ENCODE measurements at places on chromosomes 2 and 18.

DNA sequence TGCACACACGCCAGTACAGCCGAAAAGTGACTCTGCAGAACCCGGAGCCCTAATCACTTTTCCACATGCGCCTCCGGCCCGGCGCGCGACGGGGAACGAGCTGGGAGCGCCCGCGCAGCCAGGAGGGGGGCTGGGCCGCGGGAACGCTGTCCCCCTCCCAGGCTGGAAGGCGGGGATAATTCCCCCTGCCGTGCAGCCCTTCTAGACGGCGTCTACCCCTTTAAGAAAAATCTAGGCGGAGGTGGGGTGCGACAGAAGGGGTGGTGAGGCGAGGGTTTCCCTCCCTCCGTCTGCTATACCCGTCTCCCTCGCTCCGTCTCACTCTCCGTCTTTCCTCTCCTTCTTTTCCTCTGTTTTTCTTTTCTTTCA, 2.4 kb downstream of the CYP26B1 start:
- peak; percentile 47 for DNase-seq

- DNase-seq, result no peak
These were observed 22.2 kb downstream of the FAM110C start for GRCh38 chr2:24107-24506.

GRCh38 chr2:29724282-29724681, 197.1 kb downstream of the ALK start:
- DNase-seq, result no peak

DNA sequence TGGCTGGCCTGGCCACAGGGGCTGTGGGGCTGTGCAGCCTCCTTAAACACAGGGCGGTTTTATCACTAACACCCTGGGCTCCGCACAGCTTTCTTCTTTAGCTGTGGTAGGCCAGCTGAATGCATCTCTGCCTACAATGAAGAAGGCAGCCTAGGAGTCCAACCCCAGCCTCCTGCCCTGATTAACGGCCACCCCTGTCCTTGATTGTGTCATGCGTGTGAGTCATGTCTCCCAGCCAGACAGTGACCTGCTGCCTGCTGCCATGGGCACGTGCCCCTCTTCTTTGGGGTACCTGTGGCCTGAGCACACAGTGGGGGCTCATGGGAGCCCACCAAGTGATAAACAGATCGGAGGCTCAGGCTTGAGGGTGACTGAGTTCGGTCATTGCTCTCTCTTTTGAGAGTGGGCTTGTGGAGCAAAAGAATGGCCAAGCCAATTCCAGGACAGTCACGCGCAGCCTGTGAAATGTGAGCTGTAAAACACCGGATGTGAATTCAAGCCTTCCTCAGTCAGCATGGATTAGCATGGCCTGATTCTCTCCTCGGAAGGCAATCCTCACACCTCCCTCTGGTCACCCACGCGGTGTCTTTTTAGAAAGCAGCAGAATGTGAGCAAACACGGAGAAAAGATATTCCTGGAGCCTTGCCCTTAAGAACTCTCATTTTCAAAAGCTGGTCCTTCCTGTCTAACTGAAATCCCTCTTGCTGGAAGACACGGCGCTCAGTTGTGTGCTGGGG, 144.1 kb downstream of the CELF4 start:
- DNase-seq, result no peak

DNA sequence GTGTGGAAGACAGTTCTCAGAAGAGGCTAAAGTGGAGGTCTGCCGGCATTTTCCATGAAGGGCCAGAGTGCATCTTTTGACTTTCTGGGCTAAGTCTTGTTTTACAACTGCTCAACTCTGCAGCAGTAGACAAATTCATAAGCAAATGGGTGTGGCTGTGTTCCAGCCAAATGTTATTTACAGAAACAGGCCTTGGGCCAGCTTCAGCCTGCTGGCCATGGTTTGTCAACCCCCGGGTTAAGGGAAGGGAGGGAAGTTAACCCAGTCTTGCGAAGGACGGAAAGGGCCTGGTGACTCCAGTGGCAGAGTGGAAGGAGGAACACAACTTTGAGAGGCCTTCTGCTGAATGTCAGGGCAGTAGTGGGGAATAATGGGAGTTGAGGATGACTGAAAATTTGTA, 34.3 kb upstream of the NCKAP5 start:
- no peak for DNase-seq

DNA sequence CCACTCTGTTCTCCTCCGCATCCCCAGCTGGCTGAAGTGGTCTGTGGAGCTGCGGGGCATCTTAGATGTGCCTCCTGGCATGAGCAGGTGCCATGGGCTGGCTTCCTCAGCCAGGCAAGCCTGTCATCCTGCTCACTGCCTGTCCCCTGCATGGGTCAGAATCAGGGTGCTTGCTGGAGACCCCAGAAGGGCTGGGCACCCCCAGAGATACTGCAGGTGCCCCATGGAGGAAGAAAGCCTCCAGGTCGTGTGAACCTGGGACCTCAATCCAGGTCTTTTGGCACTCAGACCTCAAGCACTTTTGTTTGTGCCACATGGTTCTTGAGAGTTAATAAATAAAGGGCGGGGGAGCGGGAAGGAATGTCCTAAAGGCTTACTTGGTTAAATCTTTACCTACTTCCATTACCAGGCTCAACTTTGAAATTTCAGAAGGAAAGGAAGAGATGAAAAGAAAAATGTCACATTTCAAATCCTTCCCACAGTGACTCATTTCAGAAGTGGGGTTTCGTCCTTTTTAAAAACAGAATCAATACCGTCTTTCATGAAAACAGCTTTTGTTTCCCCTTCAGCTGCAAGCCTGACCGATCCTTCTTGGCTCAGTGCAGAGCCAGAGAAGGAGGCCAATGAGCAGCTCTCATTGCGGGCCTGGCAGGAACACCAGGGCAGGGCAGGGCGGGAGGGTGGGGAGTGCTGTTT, 69.9 kb downstream of the RHOB start:
- peak; percentile 78 for DNase-seq

DNA sequence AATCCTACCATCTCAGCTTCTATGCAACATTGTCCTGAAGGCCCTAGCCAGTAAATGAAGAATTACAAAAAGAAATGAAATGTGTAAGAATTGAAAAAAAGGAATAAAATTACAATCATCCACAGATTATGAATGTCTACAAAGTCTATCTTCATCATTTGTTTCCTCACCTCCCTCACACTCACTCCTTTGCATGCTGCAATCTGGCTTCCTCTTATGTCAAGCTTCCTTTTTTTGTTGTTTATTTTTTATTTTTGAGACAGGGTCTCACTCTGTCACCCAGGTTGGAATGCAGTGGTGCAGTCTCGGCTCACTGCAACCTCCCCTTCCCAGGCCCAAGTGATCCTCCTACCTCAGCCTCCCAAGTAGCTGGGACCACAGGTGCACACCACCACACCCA, 129.0 kb downstream of the CABYR start:
- no peak for DNase-seq

DNA sequence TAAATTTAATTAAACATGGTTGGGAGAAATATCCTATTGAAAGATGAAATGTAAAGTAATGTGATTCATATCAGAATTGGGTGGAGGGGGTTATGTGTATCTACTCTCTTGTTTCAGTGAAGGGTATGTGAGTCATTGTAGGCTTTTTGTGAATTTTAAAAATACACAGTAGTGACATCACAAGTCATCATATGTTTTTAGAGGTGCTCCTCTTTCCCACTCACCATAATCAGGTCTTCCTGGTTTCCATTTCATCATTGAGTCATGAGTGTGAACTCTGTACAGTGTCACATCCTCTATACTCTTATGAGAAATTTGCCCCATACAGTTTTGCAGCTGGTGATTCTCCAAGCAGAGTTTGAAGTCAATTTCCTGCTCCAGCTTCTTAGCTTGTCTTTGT, 18.8 kb downstream of the FSIP2 start:
- DNase-seq, result no peak

GRCh38 chr2:59096973-59097372, 855.8 kb upstream of the FANCL start:
- no peak for DNase-seq

DNA sequence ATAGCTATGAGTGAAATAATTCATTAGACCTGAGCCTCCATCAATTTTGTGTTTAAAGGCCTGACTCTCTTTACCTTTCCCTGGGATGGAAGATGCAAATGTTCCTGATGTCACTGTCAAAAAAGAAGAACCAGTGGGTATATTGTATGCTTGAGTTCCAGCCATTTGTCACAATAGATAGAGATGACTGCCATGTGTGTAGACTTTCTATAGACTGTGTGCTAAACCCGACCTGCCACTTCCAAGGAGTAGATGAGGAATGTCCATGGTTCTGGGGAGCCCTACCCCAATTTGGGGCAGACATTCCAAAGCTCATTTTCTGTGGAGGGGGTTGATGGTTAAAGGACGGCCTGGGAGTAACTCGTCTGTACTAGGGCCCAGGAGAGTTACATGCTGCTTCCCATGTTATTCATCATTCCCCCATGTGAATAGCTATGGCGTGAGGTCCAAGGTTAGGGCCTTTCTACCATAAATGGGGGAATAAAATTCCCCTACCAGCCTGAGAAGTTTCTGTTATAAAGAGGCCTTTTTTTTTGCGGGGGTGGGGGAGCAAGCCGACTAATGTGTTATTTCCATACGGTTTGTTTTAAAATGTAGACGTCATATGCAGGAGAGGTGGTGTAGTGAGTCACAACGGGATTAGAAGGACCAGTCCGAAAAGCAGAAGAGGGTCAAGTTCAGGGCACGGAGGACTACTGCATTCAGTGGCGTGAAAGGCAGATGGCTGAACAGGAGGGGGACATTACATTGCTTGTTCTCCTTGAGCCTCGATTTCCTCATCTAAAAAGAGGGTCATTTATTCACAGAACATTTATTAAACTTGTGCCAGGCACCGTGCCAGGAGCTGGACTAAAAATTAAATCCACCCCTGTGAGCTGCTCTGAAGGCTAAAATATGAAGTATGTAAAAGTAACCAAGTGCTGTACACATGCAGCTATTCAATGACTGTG, 24.0 kb downstream of the IL1B start:
- no peak for DNase-seq

GRCh38 chr2:108324531-108325255, 36.0 kb downstream of the SULT1C2 start:
- DNase-seq, result no peak

GRCh38 chr2:48574353-48575287, 43.0 kb upstream of the GTF2A1L start:
- no peak for DNase-seq

DNA sequence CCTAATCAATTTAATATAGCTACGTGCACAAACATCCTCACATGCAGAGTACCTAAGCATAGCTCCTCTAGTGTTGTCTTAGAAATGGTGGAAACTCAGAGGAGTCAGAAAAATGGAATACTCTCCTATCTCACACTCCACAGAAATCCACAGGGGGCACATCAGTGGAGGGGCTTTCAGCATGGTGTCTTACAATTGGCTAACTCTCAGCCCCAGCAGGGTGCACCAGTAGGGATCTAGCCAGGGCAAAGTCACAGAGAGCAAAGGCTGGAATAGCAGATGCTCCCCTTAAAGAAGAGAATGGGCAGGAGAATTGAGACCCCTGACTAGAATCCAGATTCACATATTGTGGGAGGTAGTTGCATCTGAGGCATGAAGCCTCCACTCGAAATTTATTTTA, 135.7 kb downstream of the MAIP1 start:
- DNase-seq, result no peak

- peak; percentile 60 for DNase-seq
These were observed 208.1 kb downstream of the VAPA start for GRCh38 chr18:10121786-10122515.

DNA sequence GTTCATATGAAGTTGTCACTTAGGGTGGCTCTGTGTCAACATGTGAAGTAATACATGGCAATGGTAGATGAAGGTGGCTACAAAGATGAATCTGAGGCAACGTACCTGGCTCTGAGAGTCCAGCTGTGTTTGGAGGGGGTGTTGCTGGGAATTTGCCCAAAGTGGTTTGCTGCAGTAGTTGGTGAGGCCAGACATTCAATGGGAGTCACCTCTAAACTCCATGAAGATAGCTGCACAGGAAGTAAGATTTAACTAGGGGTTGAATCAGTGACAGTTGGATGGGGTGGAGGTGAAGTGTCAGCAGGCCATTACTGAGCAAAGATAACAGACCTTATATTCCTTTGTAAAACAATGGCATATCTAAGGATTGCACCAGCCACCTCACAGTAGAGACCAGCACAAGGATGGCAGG, 71.8 kb downstream of the NUP35 start:
- no peak for DNase-seq

DNA sequence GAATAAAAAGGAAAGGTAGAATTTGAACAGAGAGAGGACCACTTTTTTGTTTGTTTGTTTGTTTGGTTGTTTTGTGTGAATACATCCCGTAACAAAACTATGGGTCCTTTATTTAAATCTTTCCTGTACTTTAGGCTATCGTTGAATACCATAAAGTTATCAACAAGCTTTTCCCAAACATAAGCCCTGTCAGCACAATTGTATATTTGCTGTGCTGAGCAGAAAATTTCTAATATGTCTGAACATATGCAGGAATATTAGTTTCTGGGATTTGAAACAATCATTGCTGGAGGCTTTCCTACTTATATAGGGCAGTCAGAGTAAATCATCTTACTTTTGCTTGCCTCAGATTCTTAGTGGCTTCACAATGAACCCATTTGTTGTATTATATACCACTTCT, 536.4 kb downstream of the CNTNAP5 start:
- DNase-seq, result no peak

DNA sequence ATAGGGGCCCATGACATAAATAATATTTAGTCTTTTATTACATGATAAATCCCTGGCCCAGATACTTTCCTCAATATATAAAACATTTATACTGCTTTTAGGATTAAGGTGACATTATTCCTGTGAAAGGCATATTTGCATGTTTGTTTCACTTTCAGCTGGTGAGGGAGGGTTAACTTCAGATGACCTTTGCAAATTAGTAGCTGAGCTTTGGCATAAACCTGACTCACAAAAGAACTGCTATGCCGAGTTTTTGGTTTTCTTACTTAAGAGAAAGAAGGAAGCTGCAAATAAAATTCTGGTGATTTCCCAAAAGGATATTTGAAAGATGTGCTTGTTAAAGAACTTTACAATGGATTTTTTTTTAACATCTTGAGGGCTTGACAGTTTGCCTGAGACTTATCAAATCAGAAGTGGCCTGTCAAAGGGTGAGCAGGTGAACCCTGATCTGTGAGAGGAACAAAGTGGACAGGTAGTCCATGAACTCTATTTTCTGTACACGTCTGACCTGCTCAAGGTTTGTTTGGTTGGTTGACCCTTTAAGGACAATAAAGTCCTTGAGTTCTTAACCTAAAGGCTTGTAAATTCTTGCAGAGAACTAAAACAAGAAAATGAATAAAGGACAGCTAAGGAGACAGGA, 93.5 kb downstream of the FAM124B start:
- peak; percentile 25 for DNase-seq

DNA sequence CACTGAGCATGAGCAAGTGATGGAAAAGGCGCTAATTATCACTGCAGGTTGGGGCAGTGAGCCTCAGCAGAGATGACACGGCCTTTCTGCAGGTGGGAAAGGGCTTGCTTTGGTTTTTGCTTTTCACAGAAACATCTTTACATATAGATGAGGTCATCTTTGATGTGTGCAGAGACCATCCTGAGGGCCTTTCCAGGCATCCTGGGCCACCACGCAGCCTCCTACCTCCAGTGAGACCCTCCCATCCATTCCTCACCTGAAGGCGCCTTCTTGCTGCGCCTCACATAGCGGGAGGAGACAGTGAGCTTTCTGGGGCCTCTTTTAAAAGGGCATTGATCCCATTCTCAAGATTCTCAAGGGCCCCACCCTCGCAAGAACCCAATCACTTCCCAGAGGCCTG, 235.3 kb upstream of the RAB6C start:
- DNase-seq, result no peak
